Left renal cortex interstitium (tissue), 4 donors: ENCODE measurements at places on chromosomes 13 and 19.

DNA sequence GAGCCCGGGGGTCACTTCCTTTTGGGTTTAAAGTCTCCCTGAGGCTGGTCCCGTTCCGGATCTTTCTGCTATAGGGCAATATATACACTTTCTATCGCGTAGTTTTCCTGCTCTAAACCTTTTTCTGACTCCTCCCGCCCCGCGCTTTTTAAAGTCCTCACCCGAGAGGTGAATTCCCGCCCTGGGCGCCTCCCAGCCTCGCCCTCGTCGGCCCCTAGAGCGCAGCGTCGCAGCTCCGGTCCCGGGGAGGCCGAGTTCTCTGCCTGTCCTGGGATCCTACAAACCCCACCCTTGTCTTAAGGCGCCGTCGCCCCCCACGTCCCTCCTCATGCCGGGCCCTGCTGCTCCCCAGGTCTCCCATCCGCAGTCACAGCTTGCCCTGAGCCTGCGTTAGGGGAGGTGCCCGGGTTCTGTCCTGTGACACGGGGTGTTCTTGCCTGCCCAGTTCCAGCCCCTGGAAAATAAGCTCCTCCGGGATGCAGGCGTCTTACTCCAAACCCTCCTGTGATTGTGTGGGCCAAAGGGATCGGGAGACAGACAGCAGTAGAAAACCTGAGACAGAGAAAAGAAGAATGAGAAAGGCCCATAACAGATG is 491 bp downstream of the ZNF525 start:
- no peak for DNase-seq

DNA sequence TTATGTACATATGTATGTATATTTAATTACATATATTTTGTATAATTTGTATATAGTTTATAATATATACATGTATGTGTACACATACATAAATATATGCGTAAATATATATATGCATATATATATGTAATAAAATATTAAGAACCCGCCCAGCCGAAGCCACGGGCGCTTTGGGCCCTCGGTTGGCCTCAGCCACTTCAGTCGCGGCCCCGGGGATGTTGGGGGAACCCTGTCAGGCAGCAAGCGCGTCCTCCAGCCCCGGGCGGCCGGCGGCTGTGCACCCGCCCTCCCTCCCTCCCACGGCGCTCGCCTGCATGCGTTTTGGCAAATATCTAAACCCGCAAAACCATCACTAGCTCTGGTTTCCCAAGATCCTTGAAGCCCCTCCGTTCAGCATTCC is 7.9 kb upstream of the ZNF606 start:
- no peak for DNase-seq

- DNase-seq = no peak
Observed at GRCh38 chr13:99053636-99054233, 75.9 kb upstream of the DOCK9 start.

DNA sequence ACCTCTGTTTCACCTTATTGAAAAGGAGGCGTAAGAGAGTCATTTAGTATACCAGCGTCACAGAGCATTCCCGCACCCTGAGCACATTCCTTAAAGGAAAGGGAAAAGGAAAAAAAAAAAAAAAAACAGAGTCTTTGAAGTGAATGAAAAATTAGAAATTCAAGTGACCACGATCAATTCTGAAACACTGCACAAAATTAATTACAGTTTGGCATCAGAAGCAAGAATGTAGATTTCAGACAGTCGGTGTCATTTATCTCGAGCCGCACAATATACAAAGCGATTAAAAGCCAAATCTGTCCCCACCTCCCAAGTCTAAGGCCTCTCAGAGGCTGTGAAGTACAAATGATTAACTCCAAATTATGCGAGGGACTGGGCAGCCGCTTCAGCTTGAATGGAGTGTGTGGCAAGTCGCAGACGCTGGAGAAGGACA is 173.7 kb upstream of the ZNF507 start:
- DNase-seq = no peak

- no peak for DNase-seq
Observed at GRCh38 chr19:8515317-8515716, 1.4 kb upstream of the ZNF414 start.

GRCh38 chr13:73683746-73684145 is 450.5 kb downstream of the KLF12 start:
- DNase-seq = no peak

DNA sequence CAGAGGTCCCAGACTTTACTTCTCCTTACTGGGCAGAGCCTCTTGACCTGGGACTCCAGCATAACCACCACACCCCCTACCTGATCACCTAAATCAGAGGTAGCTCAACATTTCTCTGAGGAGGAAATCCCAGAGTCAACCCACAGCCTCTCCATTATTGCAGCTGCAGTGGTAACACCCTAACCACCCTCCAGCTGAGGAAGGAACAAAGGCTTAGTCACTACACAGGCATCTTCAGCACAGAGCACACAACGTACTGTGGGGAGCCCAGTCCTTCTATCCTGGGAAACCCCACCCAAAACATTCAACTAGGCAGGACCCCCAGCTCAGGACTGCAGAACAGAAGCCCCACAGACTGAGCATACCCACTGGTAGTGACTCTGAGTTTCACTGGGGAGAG is 824.7 kb upstream of the SLITRK5 start:
- no peak for DNase-seq

DNA sequence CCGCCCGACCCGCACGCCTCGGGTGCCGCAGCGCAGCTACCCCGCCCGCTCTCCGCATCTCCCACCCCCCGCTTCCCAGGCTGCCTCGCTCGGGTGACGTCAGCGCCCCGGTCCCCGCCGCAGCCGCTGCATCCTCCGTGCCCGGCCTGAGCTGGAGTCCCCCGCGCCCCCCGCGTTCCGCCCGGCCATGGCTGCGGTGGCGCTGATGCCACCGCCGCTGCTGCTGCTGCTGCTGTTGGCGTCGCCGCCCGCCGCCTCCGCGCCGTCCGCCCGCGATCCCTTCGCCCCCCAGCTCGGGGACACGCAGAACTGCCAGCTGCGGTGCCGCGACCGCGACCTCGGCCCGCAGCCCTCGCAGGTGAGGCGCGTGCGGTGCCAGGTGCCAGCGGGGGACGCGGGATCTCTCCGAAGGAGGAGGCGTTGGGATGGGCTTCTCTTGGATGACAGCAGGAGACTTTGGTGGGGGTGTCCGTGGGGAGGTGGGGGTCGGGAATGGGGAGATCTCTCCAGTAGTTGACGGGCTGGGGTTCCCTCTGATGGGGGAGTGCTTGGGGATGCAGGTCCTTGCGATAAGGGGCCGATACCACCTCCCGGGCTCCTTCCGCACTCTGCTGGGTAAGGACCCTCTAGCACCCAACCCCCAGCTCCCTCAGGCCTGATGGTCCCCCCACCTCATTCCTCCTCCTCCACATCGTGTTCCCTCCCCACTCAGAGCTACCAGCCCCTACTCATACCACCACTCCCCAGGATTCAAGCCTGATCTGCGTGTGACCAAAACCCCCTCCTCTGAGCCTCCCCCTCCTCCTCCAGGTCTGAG is at the start of gene TMEM59L:
TSS of gene TMEM59L (plus strand) at position 99 of the 817 bp plus-strand sequence. CDS start at position 188, 89 bp downstream.
- no peak for DNase-seq

DNA sequence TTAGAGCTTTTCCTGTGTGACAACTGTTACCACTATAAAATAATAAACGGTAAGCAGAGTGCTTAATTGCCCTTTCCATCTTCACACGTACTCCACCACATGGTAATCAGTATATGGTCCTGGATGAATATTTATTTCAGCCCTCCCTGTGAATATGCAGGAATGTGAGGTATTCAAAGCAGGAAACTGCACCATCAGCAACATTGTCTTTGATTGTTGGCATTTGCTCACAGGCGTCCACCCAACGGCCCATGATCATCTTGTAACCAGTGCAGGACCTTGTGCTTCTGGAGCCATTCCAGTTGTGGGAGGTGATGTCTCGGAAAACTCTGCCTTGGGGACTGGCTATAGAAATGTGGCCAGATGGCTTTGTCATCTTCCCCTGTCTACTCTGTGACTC is 132.6 kb downstream of the COG6 start:
- no peak for DNase-seq

- no peak for DNase-seq
Observed at GRCh38 chr19:44657211-44657921, 13.7 kb downstream of the PVR start.

- no peak for DNase-seq
Observed at GRCh38 chr19:10315335-10316214, at the start of gene FDX2. Gene FDX2, minus strand, starts transcription at chr19:10316015. Its CDS starts 19 bp downstream, at chr19:10315996.

- no peak for DNase-seq
Observed at GRCh38 chr19:681029-682019, 5.1 kb downstream of the FSTL3 start.

GRCh38 chr13:112877976-112878955 is 90.7 kb upstream of the MCF2L start:
- no peak for DNase-seq

- no peak for DNase-seq
Observed at GRCh38 chr19:4525563-4526002, 7.3 kb upstream of the PLIN4 start.

DNA sequence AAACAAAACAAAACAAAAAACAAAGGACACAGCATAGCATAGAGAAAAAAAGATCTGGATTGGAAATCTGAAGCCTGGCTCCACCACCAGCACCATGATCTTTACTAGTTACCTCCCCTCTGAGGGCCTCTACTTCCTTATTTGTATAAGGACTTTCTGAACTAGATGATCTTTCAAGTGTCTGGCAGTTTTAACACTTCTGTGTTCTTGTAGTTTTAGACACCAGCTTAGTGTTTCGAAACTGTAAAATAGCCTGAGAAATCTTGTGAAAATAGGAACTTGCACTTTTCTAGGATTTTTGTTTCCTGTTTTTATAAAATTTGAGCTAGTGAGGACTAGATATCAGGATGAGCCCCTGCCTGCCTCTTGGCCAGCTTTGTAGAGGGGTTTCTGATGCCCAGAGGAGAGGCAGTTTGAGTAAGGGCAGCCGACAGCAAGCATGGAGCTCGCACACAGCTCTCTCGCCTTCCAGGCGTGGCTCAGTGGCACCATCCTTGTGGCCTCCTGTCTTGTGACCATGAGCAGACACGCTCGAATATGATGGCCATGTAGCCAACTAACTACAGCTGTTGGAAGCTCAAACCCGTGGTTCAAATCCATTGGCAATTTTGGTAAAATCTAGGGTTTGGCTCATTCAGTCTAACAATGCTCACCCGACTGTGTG is 319.0 kb downstream of the KCNRG start:
- DNase-seq = no peak

DNA sequence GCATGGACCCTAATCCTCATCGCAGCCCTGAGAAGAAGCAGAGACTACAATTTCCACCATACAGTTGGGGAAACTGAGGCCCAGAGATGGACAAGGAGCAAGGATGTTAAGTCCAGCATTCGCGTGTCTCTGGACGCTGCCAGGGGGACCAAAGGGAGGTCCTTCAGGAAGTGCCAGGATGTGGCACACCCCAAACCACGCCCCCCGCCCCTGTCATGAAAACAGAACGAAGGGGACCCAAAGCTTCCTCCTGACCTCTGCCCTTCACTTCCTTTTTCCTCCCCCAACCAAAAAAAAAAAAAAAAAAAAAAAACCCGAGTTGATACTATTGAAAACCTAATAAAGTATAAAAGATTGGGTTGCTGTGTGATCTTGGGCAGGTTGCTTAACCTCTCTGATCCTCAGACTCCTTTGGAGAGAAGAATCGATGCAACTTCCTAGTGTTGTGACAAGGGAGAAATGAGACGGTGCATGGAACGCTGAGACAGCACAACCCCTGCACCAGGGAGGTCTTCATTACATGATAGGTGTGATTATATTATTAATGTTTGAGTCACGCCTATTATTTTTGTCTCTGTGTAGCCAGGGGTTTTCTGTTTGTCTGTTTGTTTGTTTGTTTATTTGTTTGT is 2.7 kb upstream of the ZBTB7A start:
- no peak for DNase-seq

GRCh38 chr19:7460562-7460966 is 28.3 kb downstream of the PEX11G start:
- DNase-seq = no peak

DNA sequence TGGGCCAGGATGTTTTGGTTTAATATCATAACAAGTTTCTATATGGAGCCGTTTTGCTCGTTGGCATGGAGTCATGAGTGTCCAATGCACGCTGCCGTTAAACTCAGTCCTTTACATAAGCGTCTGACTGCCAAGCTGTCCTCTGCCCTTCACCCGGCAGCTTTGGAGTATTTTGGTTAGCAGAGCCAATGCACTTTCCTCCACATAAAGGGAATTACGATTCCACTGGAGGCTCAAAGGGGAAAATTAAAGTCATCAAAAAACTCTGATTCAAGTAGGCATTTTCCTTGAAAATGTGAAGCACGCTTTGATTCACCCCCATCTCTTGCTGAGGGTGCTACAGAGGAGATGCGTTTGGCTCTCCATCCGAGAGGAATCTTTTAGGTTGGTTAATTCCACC is 144.4 kb upstream of the ARGLU1 start:
- DNase-seq = no peak

DNA sequence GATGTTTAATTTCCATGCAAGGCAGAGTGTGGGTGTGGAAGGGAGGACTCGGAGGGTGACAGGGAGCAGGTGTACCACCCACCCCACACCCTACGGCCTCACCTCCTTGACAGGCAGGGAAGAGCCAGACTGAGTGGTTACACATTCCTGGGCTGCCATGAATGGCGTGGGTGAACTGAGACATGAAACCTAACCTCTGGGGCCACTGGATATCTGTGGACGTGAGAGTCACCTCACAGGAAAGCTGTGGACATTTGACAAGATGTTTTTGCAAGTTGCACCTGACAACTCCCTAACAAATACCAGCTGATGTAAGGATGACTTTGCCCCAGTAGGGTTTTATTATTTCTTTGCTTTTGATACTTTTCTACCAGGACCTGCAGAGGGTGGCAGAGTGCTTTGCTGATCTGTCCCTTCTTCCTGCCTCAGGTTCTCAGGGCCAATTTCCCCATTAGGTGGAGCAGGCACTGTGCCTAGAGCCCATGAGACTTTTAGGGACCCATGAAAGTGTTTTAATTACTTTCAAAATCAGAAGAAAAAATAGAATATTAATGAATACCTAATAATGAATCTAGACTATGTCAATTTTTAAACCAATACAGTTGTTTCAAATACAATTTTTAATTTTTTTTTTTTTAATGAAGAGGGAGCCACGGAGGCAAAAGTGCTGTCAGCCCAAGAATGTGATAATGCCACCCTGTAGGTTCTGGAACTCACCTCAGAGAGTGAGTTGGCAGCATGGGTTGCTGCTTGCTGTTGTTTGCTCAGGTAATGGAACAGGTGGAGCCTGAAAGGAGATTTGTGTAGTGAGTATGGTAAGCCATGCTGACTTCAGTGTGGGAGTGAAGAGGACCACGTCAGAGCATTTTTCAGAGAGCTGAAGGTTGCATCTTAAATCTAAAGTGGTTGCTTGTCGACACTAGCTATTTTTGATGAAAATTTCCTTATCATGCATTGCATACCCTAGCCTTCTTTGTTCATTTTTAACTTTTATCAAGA is 58.0 kb upstream of the CYSLTR2 start:
- DNase-seq = no peak

DNA sequence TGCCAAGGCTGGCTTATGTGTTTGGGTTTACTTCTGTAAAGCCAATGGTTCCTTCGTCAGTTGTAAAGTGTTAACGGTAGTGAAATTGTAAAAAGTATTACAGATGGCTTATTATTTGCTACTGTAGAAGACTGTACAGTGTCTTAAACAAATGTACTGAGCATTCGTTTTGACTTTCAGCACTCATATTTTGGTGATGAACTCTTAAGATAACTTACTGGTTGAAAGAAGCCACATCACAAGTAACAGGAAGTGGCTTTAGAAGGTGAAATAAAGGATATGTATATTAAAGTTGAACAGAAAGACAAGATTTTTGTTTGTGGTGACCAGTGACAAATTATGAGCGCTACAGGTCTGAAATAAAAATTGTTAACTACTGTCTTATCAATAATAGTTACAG is 64.2 kb downstream of the URI1 start:
- no peak for DNase-seq

GRCh38 chr19:958967-959855 is 24.9 kb upstream of the WDR18 start:
- DNase-seq = no peak

GRCh38 chr19:45186509-45187334 is 8.1 kb downstream of the BLOC1S3 start:
- DNase-seq = no peak
